ENCODE measurements at places on chromosomes 5 and 9.

GRCh38 chr5:124180299-124180874 is 566.1 kb downstream of the ZNF608 start:
- no peak for DNase-seq

GRCh38 chr5:126355940-126356339 is 67.3 kb upstream of the GRAMD2B start:
- DNase-seq, result no peak

DNA sequence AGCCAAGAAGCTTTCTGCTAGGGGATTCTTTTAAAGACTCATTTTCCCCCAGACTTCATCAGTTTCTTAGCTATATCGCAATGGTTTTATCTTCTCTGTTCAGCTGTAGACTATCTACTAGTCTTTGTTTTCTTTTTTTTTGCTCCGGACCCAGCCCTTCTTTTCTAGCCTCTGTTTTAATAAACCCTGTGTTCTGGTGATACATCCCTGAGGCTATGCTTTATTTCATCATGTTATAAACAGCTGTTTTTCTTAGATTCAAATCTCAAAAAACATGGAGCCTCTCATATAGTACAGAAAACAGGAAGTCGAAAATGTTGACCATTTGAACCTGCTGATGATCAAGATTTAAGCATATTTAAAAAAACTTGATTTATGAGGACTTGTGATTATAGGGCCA is 37.8 kb downstream of the SCGB3A1 start:
- DNase-seq, result no peak

- DNase-seq, result no peak
Measured at GRCh38 chr5:105259581-105260217, 1697.1 kb upstream of the NUDT12 start.

GRCh38 chr9:16597136-16597535 is 273.3 kb downstream of the BNC2 start:
- no peak for DNase-seq

DNA sequence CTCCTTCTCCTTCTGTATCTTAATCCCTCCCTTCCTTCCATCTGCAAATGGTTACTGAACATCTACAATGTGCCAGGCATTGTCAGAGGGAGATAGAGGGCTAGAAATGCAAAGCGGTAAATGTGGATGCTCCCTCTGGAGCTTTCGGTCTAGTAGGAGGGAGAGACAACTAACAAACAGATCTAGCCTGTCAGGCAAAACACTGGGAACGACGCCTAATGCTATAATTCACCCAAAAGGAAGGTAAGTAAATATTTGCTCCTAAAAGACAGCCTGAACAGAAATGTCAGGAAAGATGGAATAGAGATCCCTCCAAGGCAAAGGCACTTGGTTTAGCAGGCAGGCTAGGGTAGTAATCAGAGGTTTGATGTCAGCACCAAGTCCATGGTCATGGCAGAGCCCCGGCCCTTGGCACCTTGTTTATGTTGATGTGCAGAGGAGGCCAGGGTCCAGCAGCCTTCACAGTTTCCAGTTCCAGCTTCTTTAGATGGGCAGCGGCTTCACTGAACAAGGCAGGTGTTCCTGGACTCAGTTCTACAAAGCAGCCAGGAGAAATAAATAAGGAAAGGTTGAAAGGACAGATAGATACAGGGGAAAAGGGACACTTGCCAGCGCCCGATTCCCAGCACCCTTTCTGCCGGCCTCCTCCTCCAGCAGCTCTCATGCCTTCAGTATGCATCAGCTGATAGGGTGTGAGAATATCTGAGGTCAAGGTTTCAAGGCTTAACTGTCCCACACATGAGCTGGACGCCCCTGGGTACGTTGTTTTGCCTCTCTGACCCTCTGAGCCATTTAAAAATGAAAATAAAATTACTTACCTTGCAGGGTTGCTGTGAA is 46.5 kb upstream of the FRRS1L start:
- no peak for DNase-seq
